ENCODE measurements at places on chromosomes 3 and 15. TPM values are rescaled to one million over a fixed set of nuclear protein-coding genes. Genes with fewer than 3 reads are reported as not detected.

SH3GL3 gene
- total RNA-seq: 3.5 TPM

PCSK6 gene
- 19.8 TPM for total RNA-seq

DAPK2 gene
- total RNA-seq: not detected

DNA sequence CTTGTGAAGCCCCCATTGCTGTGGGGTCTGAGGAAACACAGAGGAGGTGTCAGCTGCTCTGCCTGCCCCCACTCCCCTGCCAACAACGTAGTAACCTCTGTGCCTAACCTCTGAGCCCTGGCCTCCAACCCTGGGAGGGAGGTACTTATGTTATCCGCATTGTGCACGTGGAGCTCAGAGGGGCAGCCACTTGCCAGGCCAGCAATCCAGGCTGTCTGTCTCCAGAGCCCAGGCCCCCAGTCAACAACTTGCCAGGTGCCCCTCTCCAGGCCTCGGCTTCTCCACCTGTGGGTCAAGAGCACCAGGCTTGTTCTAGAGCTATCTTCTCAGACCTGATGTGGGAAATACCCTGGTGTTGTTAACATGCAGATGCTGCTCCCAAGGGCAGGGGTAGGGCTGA, 2.7 kb downstream of the TPRA1 start:
- no peak for DNase-seq

DNA sequence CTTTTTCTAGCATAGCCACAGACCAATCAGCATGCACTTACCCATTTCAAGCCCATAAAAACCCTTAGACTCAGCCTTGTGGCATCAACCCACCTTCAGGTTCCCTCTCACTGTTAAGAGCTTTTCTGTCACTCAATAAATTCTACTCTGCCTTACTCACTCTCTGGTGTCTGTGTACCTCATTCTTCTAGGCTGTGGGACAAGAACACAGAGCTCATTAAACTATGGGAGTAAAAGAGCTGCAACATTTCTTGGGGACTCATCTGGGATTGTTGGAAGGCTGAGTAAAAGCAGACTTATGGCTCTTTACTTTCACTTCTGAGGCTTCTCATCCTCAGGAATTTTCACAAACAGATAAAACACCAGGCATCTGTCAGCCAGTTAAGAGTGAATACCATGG, 879.3 kb downstream of the ROBO2 start:
- no peak for DNase-seq

DUOX1 gene
- total RNA-seq: not detected

LRTM1 gene
- not detected for total RNA-seq

- no peak for DNase-seq
Measured at GRCh38 chr15:41648097-41648496, 12.1 kb upstream of the MGA start.

DNA sequence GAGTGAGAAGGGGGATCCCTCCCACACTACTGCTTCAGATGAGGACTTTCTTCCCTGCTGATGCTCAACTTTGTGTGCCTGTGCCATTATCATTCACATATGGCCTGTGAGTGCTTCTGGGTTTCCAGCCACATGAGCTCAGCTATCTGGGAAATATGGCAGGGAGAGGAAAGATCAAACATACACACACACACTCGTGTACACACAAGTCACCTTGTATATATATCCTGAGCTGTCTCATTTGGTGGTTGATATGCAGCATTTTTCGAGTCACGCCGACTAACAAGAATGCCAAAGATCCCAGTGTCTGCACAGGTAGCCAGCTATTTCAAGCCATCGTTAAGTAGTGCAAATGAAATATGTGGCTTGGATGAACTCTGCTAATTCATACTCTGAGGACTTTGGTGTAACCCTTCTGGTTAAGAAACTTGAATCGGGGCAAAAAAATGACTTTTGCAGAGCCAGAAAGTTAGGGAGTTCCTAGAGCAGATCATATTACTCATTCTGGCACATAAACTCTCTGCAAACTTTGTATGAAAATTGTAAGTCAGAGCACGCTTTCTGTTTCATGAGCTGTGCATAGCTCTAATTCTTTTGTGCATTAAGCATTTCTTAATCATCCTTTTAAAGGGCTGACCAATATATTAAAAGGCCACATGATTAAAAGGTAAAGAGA, 24.9 kb upstream of the WNT5A start:
- no peak for DNase-seq

DNA sequence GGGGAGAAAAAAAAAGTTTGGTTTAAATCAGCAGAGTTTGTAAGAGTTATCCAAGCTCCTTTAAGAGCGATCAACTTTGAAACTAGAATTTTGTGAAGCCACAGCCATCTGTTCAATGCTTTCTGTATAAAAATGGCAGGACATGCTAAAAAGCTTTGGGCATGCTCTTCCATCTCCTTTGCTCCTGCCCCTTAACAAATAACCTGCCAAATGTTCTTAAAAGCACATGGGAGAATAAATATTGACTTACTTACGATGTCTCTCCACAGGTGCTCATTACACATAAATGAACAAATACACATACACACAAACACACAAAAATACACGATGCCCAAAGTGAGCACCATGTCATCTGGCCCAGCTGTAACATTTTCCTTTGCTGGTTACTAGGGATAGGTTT, 211.8 kb upstream of the DPH6 start:
- DNase-seq: no peak

- DNase-seq: no peak
Measured at GRCh38 chr3:151906751-151907150, 33.3 kb downstream of the SUCNR1 start.

DNA sequence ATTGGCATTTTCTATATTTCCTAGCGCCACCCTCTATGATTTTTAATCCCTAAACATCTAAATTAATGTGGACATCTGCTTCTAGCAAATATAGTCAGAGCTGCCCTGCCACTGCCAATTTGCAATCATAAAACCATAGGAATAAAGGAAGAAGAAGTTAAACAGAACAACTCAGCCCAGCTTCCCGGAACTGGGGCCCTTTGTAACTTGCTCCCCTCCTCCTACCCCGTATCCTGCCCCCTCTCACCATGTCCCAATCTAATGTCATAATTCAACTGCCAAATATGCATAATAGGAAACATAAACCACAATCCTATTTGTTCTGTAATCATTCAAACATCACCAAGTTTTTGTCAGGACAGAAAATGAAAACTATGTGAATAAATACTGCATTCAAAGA, 74.4 kb upstream of the ACP3 start:
- no peak for DNase-seq

ZKSCAN7 gene
- total RNA-seq: 0.10 TPM

DNA sequence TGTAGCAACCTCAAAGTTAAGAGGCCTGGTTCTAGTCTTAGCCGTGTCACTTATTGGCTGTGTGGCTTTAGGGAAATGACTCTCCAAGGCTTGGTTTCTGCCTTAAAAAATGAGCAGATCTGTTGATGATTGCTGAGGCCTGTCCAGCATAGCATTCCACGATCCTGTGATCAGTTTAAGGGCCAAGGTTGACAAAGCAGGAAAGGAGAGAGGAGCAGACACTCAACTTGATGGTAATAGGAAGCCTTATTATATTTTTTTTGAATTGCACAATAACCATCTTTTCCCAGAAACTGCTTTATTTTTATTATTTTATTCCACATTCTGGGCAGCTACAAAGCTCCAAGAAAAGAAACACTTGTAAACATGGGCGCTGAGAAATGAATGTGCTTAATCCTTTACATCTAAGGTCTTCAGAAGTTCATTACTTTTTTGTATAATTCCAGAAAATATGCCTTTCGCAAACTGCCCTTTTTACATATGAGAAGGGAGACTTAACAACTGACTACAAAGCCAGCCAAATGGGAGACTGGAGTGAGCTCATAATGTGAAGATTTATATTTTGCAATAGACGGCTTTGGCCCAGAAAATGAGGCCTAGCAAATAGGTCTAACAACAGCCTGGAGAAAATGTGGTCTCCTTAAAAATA, 241.0 kb downstream of the ATP8B4 start:
- no peak for DNase-seq

Data from HT1080 (cell line).